ENCODE measurements at places on chromosomes 12 and 14.

- DNase-seq: no peak
These were observed 1.7 kb downstream of the TPCN1 start for GRCh38 chr12:113222730-113223531.

DNA sequence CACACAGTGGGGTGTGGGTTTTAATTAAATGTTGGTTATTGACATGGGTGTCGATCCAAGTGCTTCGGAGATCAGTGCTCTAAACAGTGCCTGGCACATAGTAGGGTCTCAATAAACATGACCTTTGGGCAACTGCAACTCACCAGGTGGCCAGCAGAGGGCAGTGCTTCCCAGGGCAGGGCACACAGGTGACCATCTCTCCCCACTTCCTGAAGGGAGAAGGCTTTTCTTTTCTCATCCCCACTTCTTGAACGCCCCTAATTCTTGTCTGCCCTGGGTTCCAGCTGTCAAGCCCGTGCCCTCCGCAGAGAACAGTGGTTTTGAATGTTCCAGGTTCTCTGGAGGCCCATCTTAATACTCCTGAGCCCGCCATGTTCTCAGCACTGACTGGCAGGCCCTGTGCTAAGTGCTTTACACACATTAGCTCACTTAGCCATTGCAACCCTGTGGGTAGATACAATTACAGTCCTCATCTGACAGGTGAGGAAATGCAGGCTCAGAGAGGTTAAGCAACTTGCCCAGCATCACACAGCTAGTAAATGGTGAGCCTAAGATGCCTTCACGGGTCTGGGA is 16.3 kb downstream of the RAPGEF3 start:
- DNase-seq: peak; percentile 45

- DNase-seq: no peak
These were observed 381 bp downstream of the YY1 start for GRCh38 chr14:100239211-100239839.

DNA sequence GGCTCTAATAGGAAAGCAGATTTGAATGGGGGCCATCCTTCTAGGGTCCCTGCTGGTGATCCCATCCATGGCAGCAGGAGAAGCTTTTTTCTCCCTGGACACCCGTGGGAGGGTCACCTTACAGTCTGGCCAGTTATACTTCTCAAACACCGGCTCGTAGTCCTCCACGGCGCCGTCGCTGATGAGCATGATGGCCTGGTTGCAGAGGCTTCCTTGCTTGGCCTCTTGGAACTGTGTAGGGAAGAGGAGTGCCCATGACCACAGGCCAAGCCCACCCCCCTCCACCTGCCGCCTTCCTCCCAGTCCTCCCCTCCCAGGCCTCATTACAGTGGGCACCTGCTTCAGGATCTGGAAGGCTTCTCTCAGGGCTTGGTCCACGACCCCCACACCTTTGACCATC is 33.8 kb downstream of the CACNA2D4 start:
- DNase-seq: no peak

- no peak for DNase-seq
These were observed 20.6 kb downstream of the RDH12 start for GRCh38 chr14:67722293-67722692.

- DNase-seq: no peak
These were observed 104.7 kb downstream of the ST8SIA1 start for GRCh38 chr12:22229652-22230279.

DNA sequence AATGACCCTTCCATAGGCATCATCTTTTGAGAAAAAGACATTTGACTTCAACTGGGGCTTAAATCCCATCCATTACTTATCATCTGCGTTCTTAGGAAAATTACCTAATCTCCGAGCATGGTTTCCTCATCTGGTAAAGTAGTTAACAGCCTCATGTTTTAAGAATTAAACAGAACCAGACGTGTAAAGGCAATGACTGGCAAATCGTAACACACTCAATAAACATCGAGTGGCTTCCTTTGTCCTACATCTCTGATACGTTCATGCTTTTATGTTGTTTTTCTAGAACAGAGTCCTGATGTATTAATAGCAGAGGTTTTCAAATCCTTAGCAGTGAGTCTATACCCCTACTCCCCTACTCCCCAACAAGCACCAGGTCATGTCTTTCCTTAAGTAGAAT is 189.7 kb upstream of the RGS6 start:
- DNase-seq: no peak

DNA sequence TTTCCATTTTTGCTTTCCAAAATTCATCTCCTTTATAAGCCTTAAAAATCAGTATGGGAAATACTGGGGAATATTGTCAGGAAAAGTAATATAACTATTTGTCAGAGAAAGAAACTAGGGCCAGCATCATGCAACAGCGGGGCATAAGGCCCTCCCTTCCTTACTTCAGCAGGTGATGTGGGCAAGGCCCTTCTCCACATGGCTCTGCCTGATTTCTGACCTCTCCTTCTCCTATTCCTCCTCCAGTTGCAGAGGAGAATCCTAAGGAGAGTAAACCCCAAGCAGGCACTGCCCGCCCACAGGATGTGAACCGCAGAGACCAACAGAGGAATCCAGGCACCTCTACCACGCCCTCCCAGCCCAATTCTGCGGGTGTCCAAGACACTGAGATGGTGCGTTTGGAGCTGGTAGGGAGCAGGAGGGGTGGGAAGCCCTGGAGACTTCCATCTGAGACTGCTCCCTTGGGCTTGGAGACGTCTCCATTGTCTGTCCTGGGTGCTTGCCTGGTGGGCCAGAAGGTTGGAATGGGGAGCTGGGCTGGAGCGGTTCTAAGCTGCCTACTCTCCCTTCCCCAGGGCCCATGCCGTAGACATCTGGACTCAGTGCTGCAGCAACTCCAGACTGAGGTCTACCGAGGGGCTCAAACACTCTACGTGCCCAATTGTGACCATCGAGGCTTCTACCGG is 2.7 kb upstream of the SOAT2 start:
- DNase-seq: no peak

DNA sequence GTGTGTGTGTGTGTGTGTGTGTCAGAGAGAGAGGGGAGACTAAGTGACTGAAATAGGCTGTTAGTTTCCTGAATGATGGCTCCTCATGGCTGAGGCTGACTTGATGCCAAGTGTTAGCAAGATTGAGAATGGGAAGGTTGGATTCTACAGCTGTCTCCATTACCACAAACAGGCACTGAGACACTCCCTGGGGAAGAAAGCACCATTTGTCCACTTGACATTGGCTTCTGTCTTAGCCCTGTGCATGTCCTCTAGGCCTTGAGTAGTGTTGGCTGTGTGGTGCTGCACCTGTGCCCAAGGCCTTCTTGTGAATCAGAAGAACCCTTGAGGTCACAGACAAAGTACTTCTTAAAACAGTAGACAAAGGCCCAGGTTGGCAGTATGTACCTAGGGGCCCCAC is 15.6 kb downstream of the ERG28 start:
- DNase-seq: no peak

- DNase-seq: no peak
These were observed 875 bp downstream of the HSPA2 start for GRCh38 chr14:64541261-64541971.

DNA sequence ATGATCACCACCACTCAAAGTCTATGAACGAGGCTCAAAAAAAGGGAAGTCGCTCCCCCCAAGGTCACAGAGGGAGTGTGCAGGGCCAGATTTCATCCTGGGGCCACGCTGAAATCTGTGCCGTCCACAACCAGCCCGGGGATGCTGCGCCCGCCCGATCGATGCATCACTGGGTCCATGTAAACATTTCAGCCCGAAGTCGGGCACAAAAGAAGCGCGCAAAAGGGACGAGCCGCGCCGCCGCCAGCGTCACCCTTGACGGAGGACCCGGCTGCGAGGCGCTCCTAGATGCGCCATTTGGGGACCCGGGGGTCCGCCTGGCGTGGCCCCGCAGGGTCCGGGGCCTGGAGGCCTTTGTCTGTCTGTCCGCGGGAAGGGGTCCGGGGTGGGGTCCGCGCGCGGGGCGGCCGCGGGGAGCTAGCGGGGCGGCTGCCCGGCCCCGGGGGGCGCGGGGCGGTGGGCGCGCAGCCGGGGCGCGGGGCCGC is 503 bp downstream of the FBXO21 start:
- DNase-seq: peak; percentile 15

DNA sequence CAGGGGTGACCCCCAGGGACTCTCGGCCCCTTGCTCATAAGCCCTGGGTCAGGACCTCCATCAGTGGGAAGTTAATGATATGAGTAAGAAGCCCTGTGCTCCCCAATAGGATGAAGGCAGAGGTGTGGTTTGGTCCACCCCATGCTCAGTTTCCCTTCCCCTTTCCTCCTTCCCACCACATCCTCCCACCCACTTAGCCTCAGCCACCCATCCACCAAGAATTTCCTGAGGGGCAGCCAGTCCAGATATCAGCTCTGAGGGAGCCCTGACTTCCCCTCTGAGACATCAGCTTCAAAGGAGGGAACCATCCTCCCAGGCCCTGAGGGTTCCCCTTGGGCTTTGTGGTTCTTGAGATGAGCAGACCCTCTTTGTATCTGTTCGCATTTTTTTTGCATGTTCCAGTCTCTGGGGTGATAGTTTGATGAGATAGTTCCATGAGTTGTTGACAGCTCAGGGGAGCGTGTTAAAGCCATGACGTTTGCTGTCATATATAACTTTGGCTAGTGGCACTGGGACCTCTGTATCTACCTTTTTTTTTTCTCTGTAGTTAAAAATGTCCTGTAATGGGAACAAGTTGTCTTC is 71.2 kb downstream of the LGMN start:
- DNase-seq: no peak

DNA sequence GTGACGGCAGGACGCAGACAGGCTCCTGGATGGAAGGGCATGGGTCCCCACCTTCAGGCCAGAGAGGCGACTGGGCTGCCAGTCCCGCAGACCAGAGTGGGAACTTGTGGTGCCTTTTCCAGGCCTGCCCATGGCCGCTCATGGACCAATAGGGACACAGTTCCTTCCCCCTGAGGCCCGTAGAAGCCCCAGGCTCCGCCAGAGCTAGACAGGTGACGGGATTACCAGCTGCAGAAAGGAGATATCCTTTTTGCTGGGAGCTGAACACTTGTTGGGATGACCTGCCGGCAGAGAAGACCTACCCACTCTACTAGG is 73.6 kb upstream of the RASSF8 start:
- DNase-seq: no peak

- no peak for DNase-seq
These were observed 79.8 kb upstream of the FSCB start for GRCh38 chr14:44586910-44587309.

- no peak for DNase-seq
These were observed 208.7 kb downstream of the NELL2 start for GRCh38 chr12:44667461-44667860.

- DNase-seq: no peak
These were observed 62.2 kb upstream of the DIO3 start for GRCh38 chr14:101499080-101499479.

DNA sequence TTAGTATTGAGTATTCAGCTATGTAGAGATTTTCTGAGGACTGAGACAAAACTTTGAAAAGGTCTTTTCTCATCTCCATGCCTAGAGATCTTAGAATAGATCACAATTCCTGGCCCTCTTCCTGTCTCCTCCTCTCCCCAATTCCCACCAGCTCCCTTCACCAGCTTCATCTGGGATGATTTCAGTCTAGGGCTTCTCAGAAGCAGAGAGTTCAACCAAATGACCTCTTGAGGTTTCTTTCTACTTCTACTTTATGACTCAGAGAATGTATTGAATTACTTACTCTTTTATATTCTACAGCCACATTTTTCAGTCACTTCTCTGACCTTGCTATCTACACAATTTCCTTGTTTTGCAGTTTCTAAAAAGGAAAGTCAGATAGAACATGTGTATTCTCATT is 19.4 kb upstream of the SNX6 start:
- no peak for DNase-seq
